Activated CD4-positive, alpha-beta T cell treated with anti-CD3 and anti-CD28 coated beads, Interleukin-2, amount 50 U/mL, for 4 hours (primary cell): ENCODE measurements at places on chromosomes 13 and 19.

DNA sequence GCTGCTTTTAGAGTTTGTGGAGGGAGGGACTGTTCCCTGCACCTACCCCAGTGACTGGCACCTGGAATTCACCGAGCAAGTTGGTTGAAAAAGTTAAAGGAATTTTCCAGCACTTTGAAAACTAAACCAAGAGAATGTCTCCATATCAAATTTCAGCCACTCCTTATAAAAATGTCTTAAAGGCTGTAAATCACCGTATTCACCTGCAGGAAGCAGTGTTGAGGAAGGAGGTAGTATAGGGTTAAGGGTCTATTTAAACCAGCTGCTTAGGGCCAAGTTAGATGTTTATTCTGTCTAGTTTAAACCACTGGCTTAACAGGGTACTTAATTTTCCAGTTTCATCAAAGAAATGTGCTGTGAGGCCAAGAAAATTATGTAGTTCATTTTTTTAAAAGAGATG, 3.8 kb upstream of the RAB20 start:
- no peak for DNase-seq

DNA sequence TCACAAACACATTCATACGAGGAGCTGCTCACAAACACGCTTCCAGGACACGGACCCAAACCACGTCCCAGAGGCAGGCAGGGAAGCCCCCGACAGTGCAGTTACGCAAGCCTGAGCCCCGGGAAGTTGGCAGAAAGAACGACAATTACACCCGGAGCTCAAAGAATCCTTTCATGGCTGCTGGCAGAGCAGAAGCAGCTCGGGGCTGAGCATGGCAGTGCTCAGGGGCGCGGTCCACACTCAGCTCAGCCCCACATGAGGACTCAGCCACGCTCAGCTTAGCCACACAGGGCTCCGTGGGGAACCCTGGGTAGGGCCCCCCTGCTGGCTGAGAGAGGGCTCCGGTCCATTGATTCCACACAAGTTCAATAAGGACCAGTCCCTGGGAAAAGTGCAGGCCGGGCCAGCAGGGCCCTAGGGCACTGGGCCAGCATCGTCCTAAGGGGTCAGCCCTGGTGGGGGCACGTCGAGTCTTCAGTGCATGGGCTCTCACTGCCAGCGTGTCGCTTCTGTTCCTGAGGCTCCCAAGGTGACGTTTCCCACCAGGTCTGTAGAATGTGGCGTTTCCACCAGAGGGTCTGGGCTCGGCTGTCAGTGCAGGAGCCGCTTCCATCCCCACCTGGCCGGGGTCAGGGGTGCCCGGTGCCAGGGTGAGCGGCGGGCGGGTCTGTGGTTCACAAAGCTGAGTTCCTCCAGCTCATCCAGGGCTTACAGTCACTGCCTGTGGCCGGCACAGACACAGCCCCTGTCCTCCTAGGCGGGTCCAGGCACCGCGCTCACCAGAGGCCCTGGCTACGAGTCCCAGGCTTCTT, 23.1 kb downstream of the GAS6 start:
- no peak for DNase-seq

DNA sequence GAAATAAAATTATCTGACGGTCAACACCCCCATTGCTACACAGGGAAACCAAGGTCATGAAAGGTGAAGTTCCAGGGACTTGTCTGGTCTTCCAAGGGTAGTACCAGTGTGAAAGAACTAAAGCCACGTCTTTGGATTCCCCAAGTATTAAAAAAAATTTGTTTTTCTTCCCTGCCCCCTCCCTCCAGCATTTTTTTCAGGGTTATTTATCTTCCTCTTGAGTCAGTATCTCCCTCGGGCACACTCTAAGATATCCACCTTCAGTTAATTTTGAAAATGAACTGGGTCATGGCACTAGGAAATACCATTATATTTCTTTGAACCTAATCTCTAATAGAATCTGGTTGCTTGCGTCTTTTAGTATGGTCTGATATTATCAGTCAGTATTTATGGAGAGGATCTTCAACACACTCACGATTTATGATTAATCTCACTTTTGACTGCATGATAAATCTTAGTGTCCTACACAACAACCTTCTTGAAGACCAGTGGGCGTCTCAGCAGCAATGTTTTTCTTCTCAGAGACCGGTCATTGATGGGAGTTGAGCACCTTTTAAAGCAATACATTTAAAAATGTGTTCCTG, 9.1 kb downstream of the ATP8A2 start:
- DNase-seq, result no peak

DNA sequence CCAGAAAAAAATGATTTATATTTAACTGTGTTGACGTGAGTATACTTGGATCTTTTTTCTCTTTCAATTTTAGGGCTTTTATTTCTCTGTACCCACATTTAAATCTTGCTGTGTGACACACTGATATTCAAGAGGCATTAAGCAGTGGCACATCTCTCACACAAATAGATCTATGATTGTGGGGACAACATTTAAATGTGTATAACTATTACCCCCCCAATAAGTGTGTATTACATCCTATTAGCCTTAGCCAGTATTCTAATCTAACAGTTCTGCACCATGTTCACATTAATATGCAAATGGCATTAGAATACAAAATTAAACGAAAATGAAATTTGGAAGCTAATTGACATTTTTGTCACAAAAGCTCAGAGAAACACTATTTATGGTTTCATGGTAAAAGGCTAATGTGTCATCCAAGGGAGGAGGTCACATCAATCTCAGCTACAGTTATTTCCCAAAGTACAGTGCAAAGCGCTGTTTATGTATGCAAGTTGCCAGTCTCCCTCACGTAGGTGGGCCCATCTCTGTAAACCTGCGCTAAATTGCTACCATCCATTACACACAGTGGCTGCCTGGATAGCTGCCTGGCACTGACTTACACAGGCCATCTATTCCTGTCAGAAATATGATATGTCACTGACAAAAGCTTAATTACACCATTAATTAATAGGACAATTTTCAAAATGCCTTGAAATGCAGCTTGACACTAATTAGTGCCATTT, 984.7 kb upstream of the PCDH9 start:
- no peak for DNase-seq

GRCh38 chr19:39070888-39071287, 13.3 kb upstream of the ACP7 start:
- no peak for DNase-seq

GRCh38 chr13:31530922-31531321, 208.4 kb upstream of the RXFP2 start:
- no peak for DNase-seq

DNA sequence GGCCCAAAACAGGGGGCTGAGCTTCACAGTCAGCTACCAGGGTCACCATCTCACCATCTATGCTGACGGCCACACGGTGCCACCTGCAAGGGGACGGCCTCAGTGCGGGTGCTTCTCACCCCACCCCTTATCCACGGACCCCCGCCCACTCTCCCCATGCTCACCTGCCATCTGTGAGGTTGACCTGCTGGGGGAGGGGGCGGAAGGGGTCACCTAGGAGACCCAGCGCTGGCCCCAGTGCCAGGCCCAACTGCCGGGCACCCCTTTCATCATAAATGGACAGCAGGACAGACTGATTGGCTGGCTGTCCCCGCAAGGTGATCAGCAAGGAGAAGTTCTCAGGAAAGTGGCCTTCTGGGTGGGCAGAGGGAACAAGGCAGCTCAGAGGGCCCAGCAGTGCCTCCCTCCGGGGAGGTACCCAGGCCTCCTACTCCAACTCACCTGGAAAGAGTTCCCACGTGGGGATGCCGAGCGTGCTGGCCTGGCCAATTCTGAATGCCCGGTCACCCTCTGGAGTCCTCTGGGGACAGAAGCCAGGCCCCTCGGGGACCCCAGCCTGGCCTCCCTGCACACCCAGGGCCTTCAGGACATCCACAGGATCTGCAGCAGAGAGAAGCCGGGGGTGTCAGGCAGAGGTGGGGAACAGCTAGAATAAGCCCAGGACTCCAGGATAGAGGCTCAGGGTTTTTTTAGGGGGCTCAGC, 4.5 kb downstream of the COL5A3 start:
- DNase-seq, result no peak

- DNase-seq, result no peak
Observed at GRCh38 chr13:48949566-48950500, 25.9 kb upstream of the FNDC3A start.

DNA sequence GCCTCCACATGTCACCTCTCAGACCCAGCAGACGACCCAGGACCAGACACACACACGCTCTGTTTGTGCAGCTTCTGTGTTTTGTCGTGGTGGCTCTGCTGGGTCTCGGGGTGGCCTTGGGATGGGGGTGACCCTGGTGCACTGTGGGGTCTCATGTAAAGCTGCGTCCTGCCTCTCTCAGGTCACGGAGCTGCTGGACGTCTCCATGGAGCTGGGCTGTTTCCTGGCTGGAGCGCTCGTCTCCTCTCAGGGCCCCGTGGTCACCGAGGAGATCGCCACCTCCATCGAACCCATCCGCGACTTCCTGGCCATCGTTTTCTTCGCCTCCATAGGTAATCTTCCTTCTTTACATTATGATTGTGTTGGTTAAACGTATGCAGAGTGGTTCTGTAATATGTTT, 45.4 kb upstream of the TFDP1 start:
- DNase-seq, result no peak

GRCh38 chr13:83549671-83550070, 332.6 kb downstream of the SLITRK1 start:
- no peak for DNase-seq

- DNase-seq, result no peak
Observed at GRCh38 chr13:48302871-48303358, 636 bp upstream of the RB1 start.

GRCh38 chr19:54572696-54573311, 786 bp upstream of the LILRA2 start:
- DNase-seq, result no peak

DNA sequence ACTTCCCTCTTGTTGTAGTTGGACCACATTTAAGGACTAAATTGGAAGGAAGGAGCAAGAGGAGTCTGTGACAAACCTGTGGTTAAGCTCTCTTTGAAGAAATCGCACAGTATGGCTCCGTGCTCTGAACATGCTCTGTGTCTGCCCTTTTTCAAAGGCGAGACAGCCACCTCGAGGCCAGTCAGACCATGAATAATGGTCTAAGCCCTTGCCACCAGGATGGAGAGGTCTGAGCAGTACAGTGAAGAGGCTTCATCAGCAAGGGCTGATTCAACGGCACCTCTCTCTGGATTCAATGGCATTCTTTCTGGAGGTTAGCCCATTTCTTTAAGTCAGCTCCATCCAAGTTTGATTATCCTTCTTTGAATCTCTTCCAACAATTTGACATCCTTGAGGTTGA, 30.9 kb downstream of the FAM216B start:
- DNase-seq, result no peak

DNA sequence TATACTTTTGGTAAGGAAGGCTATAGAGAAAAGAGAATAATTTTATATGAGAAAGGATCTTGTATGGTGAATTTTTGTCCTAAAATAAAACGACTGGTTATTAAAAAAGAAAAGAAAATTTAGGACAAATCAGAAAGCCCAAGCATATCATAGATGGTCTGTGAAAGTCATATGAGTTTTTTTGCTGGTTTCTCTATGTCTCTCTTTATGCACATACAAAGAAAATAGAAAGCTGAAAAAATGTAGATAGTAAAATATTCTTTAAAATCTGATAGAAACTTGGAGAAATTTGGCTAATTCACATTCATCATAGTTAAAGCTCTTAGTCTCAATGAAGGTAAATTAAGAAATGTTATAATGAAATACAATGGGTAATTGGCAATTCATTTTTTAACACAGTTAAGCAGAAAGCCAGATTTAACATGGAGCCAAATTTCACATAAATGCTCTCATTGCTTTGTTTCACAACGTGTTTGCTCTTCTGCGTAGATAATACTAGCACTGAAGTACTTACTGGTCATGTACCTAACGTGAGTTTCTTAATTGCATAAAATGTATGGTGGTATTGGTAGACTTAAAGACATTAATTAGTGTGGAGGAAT, 621.5 kb upstream of the ATXN8OS start:
- DNase-seq, result no peak

DNA sequence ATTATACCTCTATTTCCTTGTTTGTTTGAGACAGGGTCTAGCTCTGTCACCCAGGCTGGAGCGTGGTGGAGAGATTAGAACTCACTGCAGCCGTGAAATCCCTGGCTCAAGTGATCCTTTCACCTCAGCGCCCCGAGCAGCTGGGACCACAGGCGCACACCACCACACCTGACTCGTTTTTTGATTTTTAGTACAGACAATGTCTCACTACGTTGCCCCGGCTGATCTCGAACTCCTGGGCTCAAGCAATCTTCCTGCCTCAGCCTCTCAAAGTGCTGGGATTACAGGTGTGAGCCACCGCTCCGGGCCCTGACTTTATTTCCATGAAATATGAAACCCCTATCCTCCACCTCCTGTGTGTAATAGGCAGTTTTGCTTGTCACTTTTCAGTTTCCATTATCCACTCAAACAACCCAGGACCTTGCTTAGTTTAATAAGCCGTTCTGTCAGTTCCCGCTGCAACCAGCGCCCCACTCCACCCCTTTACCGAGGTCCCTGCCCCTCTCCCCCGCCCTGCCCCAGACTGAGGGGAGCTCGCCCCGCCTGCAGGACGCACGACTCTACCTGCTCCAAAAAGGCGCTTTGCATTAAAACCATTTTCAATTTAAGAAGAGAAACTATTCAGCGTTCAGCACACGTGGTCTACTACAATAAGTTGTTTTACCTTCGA, 16.9 kb downstream of the ZNF816 start:
- no peak for DNase-seq

GRCh38 chr13:110227864-110228643, 78.9 kb downstream of the COL4A1 start:
- DNase-seq, result no peak

GRCh38 chr19:485077-485476, 11.2 kb upstream of the MADCAM1 start:
- no peak for DNase-seq

GRCh38 chr13:106295971-106296370, 239.5 kb downstream of the EFNB2 start:
- DNase-seq, result no peak
